Activated CD4-positive, alpha-beta T cell treated with anti-CD3 and anti-CD28 coated beads, Interleukin-2, amount 50 U/mL, for 24 hours (primary cell): ENCODE measurements at places on chromosomes 3 and 15.

DNA sequence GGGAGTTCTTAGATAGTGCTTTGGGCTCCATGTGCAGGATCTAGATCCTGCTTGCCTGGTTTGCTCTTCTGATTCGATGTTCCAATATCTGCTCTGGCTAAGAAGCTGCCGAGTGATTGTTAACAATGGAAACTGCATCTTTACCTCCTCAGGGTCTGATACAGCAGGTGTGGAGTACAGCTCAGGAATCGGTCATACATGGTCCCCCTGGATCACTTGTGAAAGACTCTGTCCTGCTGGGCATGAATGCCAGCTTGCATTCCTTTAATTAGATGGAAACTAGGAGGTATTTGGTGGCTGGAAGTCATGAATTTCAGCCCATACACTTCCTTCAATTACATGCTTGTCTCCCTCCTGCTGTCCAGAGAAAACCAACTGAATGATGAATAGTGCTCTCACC, 95.3 kb downstream of the CHRNA7 start:
- no peak for DNase-seq

DNA sequence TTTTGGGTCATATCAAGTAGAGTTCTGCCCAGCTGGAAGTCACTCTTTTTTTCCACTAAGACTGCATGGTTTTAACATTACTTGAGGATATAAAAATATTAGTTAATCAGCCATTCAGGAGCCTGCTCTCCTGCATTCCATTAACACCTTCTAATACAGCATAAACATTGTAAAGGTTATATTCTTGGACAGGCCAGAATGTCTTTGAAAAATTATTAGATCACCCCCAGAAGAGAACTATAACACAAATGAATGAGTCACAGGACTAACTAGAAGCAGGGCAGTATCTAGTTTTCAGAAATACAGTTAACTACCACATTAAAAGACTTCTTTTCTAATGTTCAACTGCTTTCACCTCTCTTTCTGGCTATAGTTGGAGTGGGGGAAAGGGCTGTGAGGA, 80.9 kb downstream of the THBS1 start:
- DNase-seq: no peak

GRCh38 chr3:37494216-37494615, 319.8 kb upstream of the LRRFIP2 start:
- DNase-seq: no peak

- DNase-seq: no peak
These were observed 31.6 kb upstream of the SEMA3F start for GRCh38 chr3:50123394-50124051.

- DNase-seq: no peak
These were observed 64.8 kb upstream of the PCSK6 start for GRCh38 chr15:101554115-101554915.

- no peak for DNase-seq
These were observed 46.2 kb downstream of the PTH1R start for GRCh38 chr3:46923559-46924350.

- no peak for DNase-seq
These were observed 113.7 kb downstream of the ATG7 start for GRCh38 chr3:11385891-11386290.

DNA sequence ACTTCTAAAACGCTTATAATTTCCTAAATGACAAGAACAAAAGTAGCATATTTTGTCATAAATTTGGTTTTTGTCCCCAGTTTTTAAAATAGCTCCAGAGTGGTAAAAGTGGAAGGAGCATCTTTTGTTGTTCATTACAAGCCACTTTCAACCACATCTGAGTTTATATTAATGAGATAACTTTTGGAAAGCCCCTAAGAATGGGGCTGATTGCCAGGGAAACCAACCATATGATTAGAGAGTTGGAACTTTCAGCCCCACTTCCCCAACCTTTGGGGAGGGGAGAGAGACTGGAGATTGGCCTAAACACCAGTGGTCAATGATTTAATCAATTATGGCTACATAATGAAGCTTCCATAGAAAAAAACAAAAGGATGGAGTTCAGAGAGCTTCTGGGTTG, 57.4 kb downstream of the CPA3 start:
- DNase-seq: no peak

GRCh38 chr15:40282147-40282868, 556 bp downstream of the ANKRD63 start:
- DNase-seq: peak; percentile 18
